ENCODE measurements at places on chromosomes 12 and 14.

DNA sequence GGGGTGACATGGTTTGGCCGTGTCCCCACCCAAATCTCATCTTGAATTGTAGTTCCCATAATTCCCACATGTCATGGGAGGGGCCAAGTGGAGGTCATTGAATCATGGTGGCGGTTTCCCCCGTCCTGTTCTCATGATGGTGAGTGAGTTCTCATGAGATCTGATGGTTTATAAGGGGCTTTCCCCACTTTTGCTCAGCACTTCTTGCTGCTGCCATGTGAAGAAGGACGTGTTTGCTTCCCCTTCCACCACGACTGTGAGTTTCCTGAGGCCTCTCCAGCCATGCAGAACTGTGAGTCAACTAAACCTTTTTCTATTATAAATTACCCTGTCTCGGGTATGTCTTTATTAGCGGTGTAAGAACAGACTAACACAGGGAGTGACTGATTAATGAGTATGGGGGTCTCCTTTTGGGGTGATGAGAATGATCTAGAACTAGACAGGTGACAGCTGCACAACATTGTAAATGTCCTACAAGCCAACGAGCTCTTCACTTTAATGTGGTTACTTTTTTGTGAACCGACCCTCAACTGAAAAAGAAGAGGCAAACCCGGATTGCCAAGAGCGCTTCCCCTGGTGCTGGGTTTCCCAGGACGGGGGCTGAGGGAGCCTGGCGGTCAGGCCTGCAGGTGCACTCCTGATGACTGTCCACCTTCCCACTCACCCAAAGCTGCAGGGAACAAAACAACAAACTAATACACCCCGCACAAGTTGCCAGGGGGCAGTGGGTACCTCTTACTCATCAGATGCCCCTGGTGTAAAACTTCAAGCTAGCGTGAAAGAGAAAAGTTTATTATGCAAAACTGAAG lies 90.1 kb downstream of the NCOR2 start:
- DNase-seq: no peak

GRCh38 chr12:4775936-4776335 lies 55.7 kb downstream of the GALNT8 start:
- DNase-seq: no peak

- DNase-seq: no peak
Observed at GRCh38 chr12:110183386-110183785, 59.2 kb downstream of the IFT81 start.

DNA sequence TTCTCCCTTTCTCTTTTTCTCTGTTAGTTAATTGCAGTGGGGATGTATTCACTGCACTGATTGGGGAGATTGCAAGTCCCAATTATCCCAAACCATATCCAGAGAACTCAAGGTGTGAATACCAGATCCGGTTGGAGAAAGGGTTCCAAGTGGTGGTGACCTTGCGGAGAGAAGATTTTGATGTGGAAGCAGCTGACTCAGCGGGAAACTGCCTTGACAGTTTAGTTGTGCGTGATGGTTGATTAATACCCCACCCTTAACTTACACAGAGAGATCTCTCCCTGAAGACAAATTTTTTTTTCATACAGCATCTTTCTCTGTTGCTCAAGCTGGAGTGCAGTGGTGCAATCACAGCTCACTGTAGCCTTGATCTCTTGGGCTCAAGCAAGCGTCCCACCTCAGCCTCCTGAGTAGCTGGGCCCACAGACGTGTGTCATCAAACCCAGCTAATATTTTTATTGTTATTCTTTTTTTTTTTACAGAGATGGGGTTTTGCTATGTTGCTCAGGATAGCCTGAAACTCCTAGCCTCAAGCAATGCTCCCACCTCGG lies 4.6 kb downstream of the C1S start:
- DNase-seq: no peak

GRCh38 chr12:102064476-102064875 lies 2.7 kb upstream of the WASHC3 start:
- no peak for DNase-seq

GRCh38 chr12:1234073-1234472 lies 243.1 kb downstream of the ERC1 start:
- DNase-seq: no peak

- no peak for DNase-seq
Observed at GRCh38 chr12:75840994-75841355, 190.6 kb downstream of the PHLDA1 start.

DNA sequence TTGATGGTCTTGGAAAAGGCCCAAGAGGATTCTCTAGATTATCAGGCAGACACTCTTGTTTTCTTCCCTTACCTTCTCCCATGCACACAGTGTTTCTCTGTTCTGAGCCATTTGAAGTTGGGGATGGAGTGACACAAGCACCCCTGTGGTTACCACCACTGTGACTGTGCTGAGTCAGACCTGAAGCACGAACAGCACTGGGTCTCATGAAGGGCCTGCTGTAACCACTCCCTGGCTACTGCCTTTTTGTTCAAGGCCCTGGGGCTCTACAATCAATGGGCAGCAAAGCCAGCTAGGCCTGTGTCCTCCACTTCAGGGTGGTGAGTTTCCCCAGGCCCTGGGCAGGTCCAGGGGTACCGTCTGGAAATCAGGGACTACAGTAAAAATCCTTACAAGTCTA lies 65.5 kb downstream of the TSPAN8 start:
- DNase-seq: no peak

- no peak for DNase-seq
Observed at GRCh38 chr12:58888131-58888783, 32.0 kb downstream of the LRIG3 start.

DNA sequence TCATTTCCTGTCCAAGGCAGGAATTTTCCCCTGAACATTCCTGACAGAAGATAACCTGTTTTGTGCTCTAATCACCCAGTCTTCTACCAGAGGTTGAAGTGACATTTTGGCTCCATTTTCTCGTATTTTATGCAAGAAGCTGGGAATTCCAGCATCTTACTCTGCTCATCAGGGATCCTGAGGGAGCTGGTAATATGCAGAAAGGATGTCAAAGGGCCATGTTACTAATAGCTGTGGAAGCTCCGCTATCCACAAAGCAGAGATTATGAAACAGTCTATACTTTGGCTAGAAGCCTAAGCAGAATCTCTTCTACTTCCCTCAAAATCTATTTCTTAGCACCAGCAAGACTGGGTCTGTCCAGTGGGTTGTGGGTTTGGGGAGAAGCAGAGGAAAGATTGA lies 613.0 kb downstream of the DIO2 start:
- DNase-seq: no peak

- no peak for DNase-seq
Observed at GRCh38 chr12:42990387-42990786, 400.8 kb upstream of the PRICKLE1 start.

GRCh38 chr12:95509300-95509699 lies 35.3 kb downstream of the METAP2 start:
- DNase-seq: no peak

DNA sequence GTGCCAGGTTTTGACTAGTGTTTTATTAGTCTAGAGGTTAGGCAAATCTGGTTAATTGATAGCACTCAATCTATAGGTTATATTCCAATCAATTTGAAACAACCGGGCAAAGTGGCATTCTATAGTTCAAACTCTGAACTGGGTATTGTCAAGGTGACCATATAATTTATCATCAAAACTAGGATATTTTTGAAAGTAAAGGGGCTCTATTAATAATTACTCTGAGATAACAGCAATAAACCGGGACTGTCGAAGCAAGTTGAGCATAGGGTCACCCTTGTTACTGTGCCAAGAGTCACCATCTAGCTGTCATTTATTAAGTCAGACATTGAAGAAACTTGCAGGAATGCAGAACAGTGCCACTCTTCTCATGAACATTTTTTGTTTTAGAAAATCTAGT lies 321.2 kb downstream of the RAD51B start:
- DNase-seq: no peak

GRCh38 chr14:99794151-99794780 lies 1.1 kb downstream of the EML1 start:
- no peak for DNase-seq

GRCh38 chr12:27865421-27865820 lies 85.4 kb upstream of the MANSC4 start:
- no peak for DNase-seq

GRCh38 chr12:29245246-29245645 lies 96.2 kb downstream of the FAR2 start:
- DNase-seq: no peak

GRCh38 chr12:29752121-29752520 lies 31.6 kb downstream of the TMTC1 start:
- no peak for DNase-seq

- DNase-seq: no peak
Observed at GRCh38 chr14:99169776-99170356, 102.1 kb downstream of the BCL11B start.

GRCh38 chr12:67893022-67893580 lies 96.1 kb upstream of the IFNG-AS1 start:
- no peak for DNase-seq

DNA sequence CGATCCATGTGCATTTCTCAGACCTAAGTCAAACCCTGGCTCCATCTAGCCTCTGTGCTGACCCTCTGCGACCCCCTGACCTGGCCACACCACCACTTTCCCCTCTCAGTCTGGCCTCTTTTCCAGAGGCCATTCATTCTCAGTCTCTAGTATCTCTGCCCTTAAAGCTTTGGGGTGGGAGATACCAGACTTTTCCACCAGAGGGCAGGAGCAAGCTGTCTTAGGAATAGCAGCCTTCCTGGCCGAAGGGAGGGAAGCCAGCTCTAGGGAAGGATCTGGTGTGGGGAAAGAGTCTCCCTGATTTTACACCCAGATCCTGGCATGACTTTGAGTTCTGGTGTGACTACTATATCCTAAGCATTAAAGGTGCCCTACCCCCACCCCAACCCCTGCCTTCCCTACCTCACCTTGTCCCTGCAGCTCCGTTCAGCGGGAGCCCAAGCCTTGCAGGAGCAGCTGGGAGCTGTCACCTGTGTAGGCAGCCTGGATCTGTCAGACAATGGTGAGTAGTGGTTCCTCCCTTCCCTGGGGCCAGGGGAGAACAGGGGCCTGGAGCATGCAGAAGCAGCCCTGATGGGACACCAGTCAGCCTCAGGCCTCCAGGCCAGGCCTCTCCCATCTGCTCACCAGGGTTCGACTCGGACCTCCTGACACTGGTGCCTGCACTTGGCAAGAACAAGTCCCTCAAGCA lies 6.6 kb downstream of the CARMIL3 start:
- DNase-seq: peak; percentile 63

DNA sequence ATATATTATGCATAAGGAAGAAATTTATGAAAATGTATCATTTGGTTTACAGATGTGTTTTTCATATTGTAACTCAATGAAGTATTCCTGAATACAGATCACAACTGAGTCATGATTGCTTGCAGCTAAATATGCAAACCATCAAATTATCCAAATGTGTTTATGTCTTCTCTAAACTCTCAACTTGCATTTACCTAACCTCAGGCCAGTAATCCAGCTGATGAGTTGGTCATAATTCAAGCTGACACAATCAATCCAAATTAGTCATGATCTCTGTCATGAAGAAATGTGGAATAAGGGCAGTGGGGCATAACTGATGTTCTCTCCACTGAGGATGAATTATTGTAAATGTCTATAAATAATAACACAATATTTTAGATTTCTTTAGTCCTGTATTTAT lies 104.8 kb upstream of the CNTN1 start:
- DNase-seq: no peak

DNA sequence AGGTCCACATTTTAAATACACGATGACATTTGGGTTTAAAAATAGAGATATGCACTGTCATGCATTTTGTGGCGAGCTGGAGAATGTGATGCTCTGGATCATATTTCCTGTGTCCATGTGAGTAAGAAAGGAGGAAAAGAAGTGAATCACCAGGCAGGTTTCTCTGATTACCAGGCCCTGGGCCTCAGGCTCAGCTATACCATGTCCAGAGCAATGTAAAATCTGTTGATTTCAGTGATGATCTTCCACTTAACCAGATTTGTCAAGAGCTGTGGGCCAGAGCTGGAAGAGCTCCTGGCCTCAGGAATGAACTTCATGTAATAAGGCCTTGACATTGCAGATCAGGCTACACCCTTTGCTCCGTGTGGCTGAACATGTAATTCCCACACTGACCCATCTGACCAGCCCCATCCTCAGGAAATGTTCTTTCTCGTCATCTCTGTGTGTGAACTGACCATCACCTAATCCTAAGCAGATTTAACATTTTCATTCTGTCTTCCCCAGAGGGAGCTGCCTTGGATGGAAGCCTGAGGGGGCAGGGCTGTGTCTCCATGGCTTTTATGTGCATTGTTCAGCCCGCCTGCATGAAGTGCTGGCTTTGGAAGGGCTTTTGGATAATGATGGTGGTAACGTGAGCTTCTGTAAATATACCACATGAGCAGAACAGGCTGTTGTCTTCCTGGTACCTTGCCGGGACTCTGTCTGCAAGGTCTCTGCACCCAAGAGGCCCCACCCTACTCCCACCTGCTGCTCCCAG lies 54.5 kb downstream of the CRACR2A start:
- DNase-seq: no peak

DNA sequence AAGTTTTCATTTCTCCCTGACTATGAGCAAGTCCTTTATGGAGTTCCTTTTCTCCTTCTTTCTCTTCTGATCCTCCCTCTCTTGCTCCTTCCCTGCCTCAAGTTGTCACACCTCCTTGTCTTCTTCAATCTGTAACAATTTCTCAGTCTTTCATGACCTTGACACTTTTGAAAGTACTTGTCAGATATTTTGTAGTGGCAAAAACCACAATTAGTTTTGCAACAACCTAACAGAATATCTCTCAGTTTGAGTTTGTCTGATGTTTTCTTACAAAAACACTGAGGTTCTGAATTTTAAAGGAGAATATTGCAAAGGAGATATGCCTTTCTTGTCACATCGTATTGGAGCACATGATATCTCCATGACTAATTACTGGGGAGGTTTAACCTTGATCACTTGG lies 4.1 kb upstream of the CRADD start:
- no peak for DNase-seq

- DNase-seq: no peak
Observed at GRCh38 chr12:101782273-101782731, 43.0 kb upstream of the SYCP3 start.

DNA sequence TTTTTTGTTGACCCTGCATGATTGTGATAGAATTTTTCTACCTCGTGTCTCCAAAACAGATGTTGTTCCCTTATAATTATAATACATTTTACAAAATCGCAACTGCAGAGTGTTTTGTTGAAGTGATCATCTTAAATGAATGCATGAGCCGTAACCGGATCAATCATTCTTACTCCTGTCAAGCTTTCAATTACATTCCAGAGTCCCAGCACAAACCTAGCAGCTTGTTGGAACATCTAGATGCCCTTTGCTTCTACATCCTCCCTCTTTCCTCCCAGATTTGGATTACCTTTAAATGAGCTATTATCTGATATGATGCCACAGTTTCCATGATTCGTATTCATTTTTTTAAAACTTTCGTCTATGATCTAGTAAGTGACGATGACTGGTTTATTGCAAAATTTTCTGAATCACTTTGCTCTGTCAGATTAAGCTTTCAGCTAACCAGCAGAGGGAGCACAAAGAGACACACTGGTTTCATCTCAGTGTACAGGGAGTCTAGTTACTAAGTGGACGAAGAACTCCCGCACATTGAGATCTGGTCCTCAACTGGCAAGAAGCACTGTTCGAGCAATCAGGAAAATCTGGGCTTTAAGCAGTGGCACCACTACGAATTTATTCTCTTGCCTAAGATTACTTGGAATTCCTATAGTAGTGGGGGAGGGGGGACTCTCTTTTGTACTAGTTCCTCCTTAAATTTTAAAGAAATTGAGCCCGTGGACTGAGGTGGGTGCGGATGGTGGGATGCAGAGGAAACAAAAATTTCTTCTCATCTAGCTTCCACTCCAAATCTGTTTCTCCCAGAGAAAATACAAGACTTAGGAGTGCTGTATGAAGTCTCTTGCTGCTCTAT lies 40.9 kb downstream of the TSHR start:
- no peak for DNase-seq
